ENCODE measurements at places on chromosomes 7 and 10.
A peak's percentile ranks its signal among the peaks of the same experiment; 100 is the strongest.

GRCh38 chr7:16234493-16235146 lies 186.7 kb downstream of the CRPPA start:
- no peak for DNase-seq

- no peak for DNase-seq
These were observed 16.1 kb downstream of the TECPR1 start for GRCh38 chr7:98235901-98236300.

DNA sequence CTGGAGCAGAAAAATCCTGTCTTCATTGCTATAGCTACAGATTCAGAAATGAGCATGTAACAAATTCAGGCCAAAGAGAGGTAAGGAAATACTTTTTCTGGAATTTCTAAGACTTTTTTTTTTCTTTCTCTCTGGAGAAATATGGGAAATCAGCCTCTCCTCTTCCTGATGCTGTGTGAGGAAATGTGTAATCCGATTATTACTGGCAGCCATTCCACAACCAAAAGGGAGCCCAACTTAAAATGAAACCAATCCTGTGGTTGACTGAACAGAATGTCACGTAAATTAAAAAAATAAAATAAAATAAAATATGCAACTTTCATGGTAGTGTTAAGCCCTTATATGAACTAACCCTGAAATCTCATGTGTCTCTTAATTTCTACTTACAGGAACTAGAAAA lies 10.7 kb upstream of the POT1 start:
- DNase-seq: no peak

- DNase-seq: no peak
These were observed 756.4 kb downstream of the XPNPEP1 start for GRCh38 chr10:109166935-109167334.

GRCh38 chr7:79293655-79294142 lies 159.8 kb downstream of the MAGI2 start:
- peak; percentile 81 for DNase-seq

DNA sequence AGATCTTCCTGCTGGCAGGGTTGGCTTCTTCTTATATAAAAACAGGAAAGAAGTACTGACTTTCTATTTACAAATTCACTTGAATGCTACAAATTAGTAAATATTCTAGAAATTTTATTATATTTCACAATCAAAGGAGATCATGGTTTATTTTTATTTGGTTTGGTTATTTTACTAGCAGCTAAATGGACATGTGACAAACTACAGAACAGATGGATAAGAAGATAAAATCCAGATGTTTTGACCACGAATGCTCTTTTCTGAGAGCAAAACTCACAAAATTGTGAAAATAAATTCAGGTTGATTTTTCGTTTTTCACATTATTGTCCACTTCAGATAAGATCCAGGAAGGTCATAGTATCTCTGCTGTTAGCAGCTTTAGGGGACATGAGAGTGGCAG lies 55.4 kb downstream of the CACNA2D1 start:
- DNase-seq: no peak

- no peak for DNase-seq
These were observed 212.8 kb downstream of the PTEN start for GRCh38 chr10:88076027-88076880.

GRCh38 chr10:119026301-119027110 lies 3.0 kb upstream of the NANOS1 start:
- no peak for DNase-seq

DNA sequence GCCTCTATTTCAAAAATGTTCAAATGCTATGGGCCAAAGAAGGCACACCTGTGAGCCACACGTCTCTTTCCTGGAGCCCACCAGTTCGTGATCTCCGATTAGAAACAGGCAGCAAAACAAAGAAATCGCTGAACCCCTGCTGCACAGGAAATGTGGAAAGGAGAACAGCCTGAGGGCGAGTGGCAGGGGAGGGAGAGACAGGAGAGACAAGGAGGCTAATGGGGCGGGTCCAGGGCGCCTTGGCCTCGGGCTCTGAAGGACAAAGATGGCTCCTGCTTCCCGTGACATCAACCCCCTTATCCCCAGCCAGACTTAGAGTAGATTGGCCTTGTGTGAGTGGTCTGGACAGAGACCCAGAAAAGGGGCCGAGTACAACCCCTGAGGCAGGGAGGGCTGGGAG lies 62.4 kb upstream of the DOCK1 start:
- DNase-seq: no peak

GRCh38 chr7:24722386-24723177 lies 34.7 kb downstream of the GSDME start:
- DNase-seq: no peak

- no peak for DNase-seq
These were observed 286.8 kb downstream of the ADK start for GRCh38 chr10:74437822-74438221.

GRCh38 chr7:41573015-41573414 lies 129.9 kb downstream of the INHBA start:
- no peak for DNase-seq

- no peak for DNase-seq
These were observed 14.4 kb upstream of the TSGA13 start for GRCh38 chr7:130700760-130701159.

GRCh38 chr10:112753961-112754411 lies 196.1 kb upstream of the TCF7L2 start:
- no peak for DNase-seq

- DNase-seq: no peak
These were observed 127.4 kb downstream of the ZNF365 start for GRCh38 chr10:62501547-62501946.

- no peak for DNase-seq
These were observed 55.6 kb downstream of the GRB10 start for GRCh38 chr7:50727072-50727471.

- no peak for DNase-seq
These were observed 53.1 kb upstream of the GTF2IRD1 start for GRCh38 chr7:74400420-74401136.

GRCh38 chr10:95748349-95748748 lies 7.6 kb upstream of the ENTPD1 start:
- no peak for DNase-seq

GRCh38 chr10:74207691-74208480 lies 56.9 kb downstream of the ADK start:
- peak; percentile 87 for DNase-seq

DNA sequence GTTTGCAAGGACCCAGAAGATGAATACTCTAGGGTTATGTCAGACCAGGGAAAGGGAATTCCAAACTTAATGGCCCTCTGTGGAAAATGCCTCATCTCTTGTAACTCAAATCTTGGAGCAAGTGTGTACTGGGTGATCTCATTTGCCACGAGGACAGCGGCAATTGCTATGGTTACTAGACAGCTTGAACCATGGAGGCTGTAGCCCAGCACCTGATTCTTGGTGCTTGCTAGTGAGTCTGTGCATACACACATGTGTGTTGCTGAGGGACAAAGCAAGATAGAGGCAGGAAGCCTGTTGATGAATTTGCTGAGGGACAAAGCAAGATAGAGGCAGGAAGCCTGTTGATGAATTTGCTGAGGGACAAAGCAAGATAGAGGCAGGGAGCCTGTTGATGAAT lies 58.6 kb upstream of the FEZF1 start:
- DNase-seq: no peak

DNA sequence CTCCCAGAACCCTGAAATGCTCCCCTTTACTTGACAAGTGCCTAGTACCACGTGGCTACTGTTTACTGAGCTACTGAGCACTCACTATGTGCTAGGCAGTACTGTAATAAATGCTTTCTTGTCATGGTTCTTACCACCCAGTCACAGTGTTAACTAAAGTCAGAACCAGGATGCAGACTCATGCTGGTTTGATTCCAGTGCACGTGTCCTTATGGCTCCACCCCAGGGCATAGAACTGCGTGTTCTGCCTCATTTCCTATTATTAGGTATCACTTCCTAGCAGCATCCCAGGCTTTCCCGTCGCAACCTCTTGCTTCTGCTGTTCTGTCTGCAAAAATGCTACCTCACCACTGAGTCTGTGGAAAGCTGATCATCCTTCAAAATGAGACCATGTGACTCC lies 71.7 kb upstream of the DOCK1 start:
- DNase-seq: no peak

GRCh38 chr10:75281974-75282373 lies 46.2 kb upstream of the COMTD1 start:
- DNase-seq: no peak

- no peak for DNase-seq
These were observed 6.1 kb downstream of the STK32C start for GRCh38 chr10:132301371-132302330.

GRCh38 chr7:100065452-100066186 lies 15.9 kb downstream of the ZNF3 start:
- no peak for DNase-seq

DNA sequence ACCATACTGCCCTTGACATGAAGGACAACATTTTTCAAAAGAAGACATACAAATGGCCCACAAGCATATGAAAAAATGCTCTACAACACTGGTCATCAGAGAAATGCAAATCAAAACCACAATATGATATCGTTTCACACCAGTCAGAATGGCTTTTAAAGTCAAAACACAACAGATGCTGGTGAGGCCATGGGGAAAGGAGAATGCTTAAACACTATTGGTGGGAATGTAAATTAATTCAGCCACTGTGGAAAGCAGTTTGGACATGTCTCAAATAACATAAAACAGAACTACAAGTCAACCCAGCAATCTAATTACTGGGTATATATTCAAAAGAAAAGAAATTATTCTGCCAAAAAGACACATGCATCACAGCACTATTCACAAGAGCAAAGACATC lies 4.2 kb upstream of the NT5C3A start:
- DNase-seq: peak; percentile 60

DNA sequence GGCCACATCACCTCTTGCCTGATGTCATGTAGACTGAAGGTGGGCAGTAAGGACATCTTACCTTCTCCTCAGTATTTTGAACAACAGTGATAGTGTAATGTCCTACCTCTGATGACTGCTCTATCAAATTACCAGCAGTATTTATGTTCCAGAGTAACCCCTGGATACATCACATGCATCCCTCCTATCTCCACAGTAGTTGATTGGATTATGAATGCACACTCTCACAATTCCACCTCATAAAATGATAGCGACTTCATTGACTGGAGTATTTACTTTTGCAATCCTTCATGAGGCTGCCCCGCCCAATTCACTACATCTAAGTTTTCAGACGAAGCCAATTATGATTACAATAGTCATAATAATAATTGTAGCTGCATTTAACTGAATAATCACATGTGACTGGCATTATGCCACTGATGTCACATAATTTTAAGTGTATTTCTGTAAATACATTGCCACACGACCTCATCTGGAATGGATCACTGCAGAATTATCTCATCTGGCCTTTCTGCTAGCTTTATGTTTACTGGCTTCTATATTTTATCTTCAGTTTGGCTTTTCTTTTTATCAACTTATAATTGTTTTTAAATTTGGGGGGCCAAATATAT lies 268.9 kb downstream of the SLC25A13 start:
- DNase-seq: no peak

DNA sequence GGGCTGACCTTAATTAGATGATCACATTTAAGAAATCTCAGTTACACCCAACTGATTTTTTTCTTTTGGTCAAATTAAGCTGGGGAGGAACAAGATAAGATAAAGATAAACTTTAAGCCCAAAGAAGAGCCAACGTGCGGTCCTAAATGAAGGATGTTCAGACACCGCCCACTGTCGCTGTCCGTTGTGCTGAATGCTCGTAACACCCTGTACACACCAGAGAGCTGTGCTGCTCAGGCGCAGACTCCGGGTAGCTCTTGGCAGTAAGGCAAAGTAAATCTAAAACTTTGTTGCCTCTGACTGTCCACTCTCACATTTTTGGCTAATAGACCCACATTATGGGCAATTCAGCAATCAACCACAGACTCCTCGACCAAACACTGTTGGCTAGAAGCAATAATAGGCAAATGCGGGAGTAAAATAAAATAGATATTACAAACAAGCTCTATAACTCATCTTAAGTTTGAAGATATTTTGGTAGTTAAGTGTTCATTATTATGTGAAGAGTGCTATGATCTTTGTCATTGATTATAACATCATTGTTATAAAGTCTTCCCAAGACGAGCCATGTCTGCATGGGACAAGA lies 57.1 kb downstream of the PLPP4 start:
- no peak for DNase-seq

DNA sequence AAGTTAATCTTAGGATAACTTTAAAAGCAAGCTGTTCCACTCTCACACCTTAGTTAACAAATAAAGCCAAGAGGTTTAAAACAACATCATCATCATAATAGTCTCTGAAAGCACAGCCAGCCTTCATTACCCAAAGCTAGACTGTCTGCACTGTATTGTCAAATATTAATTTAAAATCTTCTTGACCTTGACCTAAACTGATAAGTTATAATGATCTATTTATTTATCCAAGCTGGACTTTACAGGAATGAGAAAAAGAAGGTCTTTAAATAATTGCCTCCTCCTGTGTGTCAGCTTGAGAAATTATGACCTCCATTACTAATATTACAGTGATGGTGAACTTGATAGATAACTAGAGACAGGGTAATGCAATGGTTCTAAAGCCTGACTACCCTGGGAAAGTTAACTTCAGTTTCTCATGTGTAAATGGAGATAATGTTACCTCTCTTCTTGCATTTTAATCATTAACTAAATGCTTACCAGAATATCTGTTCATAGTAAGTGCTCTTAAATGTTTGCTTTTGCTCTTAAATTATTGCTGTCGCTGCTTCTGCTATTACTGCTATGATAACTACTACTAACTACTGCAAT lies 111.0 kb downstream of the KAT6B start:
- DNase-seq: no peak

- no peak for DNase-seq
These were observed 781.5 kb upstream of the POM121L12 start for GRCh38 chr7:52253953-52254352.

DNA sequence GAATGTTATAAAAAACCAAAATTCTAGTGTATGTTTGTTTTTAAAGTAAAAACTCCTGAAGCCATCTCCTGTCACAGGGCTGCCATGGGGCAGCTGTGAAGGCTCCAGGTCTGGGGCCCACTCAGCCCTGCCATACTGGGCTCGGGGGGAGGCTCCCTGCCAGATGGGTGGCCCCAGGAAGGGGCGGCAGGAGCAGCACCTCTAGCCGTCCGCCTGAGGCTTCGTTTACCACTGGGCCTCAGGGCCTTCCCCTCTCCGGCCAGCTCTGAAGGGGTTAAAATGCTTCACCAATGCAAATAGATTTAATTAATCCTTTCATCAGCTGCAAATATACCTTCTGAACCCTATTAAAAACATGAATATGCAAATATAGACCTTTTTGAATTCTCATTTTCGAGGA lies 139.0 kb downstream of the ELFN1 start:
- DNase-seq: no peak
